Kidney (tissue), 22 donors: ENCODE measurements at places on chromosomes 1 and 21. TPM values are rescaled to one million over a fixed set of nuclear protein-coding genes. Genes with fewer than 3 reads are reported as not detected.

GRCh38 chr1:197472141-197472540 lies 204.1 kb downstream of the CRB1 start:
- no peak for DNase-seq

DNA sequence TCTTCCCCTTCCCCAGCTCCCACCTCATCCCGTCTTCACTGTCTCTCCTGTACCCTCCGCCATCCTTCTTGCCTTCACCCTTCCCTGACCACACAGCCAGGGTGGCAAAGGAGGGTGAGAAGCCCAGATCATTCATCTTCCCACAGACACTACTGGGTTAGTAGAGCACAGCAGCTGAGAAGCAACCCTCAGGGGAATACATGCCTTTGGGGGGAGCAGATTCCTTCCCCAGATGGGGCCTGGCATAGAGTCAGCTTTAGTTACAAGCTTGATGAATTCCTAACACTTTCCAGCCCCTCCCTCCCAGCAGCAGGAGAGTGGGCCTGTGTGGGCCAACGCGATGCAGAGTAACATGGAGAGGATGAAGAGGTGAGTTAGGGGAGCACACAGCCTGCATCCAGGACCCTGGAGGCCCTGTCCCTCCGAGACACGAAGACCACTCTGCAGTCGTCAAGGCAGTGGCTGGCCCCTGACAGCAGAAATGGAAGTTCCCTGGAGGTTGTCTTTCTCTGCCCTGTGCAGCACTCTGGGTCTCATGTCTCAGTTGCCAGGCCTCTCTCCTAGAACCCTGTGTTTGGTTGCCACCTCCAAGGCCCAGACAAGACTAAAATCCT lies 8.8 kb upstream of the BTG2 start:
- DNase-seq: peak; percentile 91

- DNase-seq: no peak
These were observed 13.1 kb downstream of the ZNF326 start for GRCh38 chr1:90007979-90008404.

DNA sequence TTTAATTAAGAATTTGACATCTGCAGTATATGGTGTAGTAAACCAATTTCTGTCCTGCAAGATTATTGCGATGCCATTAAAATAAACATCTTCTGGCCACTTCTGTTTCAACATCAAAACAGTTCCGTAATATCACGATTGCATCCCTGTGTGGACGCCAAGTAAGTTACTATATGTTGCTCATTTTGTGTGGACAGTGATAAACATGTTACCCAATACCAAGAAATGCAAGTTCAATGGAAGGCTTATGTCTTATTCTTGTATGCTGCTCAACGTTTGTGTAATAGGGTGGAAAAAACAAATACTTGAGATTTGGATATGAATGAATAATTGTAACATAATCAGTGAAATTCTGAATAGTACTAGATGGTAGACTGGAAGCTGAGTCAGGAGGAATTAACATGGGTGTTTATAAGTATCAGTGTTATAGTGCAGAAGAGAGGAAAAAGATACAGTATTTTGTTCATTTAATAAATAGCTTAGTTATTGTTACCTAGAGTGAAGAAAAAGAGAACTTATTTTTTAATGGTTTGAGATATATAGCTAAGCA lies 15.2 kb downstream of the TTC3 start:
- DNase-seq: no peak

DNA sequence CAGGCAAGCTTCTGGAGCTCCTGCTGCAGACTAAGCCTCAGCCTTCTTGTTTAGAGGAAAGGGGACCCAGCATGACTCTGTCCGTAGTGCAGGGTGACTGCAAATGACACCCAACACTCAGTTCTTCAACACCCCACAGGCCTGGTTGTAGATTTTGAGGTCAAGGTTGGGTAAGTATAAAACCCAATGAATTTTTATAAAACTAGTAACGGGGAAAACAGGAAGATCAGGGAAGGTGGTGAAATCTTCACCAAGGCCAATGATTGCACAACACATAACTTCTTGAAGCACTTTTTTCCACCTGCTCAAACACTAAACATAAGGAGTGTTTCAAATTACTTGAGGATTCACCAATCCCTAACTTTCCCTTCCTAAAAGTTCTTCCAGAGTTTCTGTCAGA lies 89.4 kb upstream of the JAK1 start:
- DNase-seq: no peak

Gene CRABP2
- 15.2 TPM for total RNA-seq

Gene LCE1B
- not detected for total RNA-seq
